ENCODE measurements at places on chromosomes 4 and X. TPM values are rescaled to one million over a fixed set of nuclear protein-coding genes. Genes with fewer than 3 reads are reported as not detected.

DNA sequence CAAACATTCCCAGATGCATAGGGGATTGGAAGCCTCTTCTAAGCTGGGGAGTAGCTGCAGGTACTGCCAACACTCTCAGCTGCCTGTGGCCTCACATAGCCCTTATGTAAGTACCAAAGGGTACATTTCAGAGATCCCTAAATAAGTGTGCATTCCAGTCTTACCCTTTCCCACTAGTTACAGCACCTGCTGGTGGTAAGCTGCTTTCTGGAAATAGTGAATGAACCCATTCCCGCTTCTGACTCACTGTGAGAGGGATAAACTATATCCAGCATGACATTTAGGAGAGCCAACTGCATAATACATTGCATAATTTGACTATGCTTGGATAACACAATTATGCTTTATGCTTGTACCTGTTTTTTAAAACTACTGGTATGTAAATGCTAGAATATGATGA, 149.0 kb downstream of the FAM13A start:
- no peak overlapping the region for H3K4me3 ChIP-seq
- no peaks in the 10 kb centered on the region for H3K4me1 ChIP-seq
- H3K27ac ChIP-seq: no peak overlapping the region
- no peaks in the 10 kb centered on the region for H3K27me3 ChIP-seq
- H3K36me3 ChIP-seq: peaks cover 2% of the 10 kb centered on the region
- DNase-seq: no peak

GRCh38 chr4:53197772-53198142, 168.1 kb downstream of the SCFD2 start:
- H3K4me1 ChIP-seq: no peaks in the 10 kb centered on the region
- no peak overlapping the region for H3K4me3 ChIP-seq
- no peaks in the 10 kb centered on the region for H3K27me3 ChIP-seq
- no peak overlapping the region for H3K27ac ChIP-seq
- no peaks in the 10 kb centered on the region for H3K36me3 ChIP-seq

DNA sequence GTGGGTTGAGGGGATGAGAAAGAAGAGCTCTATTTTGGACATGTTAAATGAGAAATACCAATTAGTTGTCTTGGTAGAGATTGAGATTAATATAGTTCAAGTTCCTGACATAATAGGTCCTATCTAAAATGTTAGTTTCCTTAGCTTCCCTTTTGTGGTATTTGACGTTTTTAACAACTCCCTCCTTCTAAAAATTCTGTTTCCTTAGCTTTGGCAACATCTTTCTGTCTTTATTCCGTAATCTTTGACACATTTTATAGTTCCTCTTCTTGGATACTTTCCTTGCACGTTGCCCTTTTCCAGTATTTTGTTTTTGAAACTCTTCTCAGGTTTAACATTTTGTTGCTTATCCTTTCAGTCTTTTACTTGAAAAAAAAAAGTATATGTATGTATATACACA, 36.9 kb downstream of the LAMTOR3 start:
- no peaks in the 10 kb centered on the region for H3K27me3 ChIP-seq
- no peaks in the 10 kb centered on the region for H3K4me1 ChIP-seq
- no peak for DNase-seq
- H3K36me3 ChIP-seq: no peaks in the 10 kb centered on the region
- H3K4me3 ChIP-seq: no peak overlapping the region

GRCh38 chrX:126550816-126551215, 1.8 kb downstream of the DCAF12L1 start:
- no peaks in the 10 kb centered on the region for H3K4me1 ChIP-seq
- no peak for DNase-seq
- no peaks in the 10 kb centered on the region for H3K36me3 ChIP-seq
- H3K27ac ChIP-seq: no peak overlapping the region
- H3K27me3 ChIP-seq: no peaks in the 10 kb centered on the region
- H3K4me3 ChIP-seq: no peak overlapping the region

GRCh38 chrX:124829930-124830329, 483.6 kb downstream of the SH2D1A start:
- DNase-seq: no peak
- H3K27me3 ChIP-seq: no peaks in the 10 kb centered on the region
- no peaks in the 10 kb centered on the region for H3K36me3 ChIP-seq
- no peaks in the 10 kb centered on the region for H3K4me1 ChIP-seq

- H3K4me1 ChIP-seq: peaks cover 14% of the 10 kb centered on the region
- no peaks in the 10 kb centered on the region for H3K36me3 ChIP-seq
- H3K27ac ChIP-seq: peak overlapping the region; percentile 55
- no peak overlapping the region for H3K4me3 ChIP-seq
- no peak for DNase-seq
Observed at GRCh38 chr4:106364282-106364681, 4.3 kb downstream of the GIMD1 start.

GRCh38 chr4:81796790-81797528, 325.3 kb upstream of the RASGEF1B start:
- no peak for DNase-seq
- no peak overlapping the region for H3K27ac ChIP-seq
- H3K36me3 ChIP-seq: no peaks in the 10 kb centered on the region
- no peaks in the 10 kb centered on the region for H3K4me1 ChIP-seq
- H3K27me3 ChIP-seq: no peaks in the 10 kb centered on the region
- H3K4me3 ChIP-seq: no peak overlapping the region

DNA sequence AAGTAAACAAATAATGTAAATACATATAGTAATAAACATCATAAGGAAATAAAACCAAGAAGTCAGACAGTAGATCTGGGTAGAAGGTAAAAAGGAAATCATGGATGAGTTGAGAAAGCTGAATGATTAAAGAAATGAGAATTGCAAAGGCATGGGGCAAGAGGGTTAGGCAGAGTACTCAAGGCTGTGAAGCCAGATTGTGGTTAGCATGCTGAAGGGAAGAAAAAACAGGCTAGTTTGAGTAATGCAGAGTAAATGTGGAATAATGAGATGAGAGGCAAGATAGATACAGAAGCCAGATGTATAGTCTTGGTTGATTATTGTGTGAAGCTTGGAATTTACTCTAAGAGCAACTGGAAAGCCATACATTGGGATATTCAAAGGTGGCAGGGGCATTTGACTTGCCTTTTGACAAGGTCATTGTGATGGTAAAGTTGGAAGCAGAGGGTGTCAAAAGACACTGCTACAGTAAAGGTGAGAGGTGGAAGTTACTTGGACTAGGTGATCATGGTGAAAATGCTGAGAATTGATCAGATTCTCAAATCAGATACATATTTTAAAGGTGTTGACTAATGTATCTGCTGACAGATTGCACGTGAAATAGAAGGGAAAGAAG, 307.0 kb downstream of the FSTL5 start:
- no peaks in the 10 kb centered on the region for H3K27me3 ChIP-seq
- no peak overlapping the region for H3K27ac ChIP-seq
- no peak overlapping the region for H3K4me3 ChIP-seq
- H3K4me1 ChIP-seq: no peaks in the 10 kb centered on the region
- no peak for DNase-seq
- H3K36me3 ChIP-seq: no peaks in the 10 kb centered on the region

DNA sequence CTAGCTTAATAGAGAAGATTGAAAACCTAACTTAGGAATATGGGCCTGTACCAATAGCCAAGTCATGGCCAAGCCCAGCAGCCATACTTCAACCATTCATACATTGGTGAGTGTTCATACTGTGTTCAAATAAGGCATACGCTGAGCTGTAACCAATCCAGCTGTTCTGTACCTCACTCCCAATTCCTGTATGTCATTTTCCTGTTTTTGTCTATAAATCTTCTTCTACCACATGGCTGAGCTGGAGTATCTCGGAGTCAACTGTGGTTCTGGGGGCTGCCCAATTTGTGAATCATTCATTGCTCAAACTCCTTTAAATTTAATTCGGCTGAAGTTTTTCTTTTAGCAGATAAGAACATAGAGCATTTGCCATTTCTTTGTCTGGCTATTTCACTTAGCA, 195.3 kb upstream of the ANKRD50 start:
- no peaks in the 10 kb centered on the region for H3K36me3 ChIP-seq
- H3K4me3 ChIP-seq: no peak overlapping the region
- H3K27me3 ChIP-seq: no peaks in the 10 kb centered on the region
- DNase-seq: no peak
- no peak overlapping the region for H3K27ac ChIP-seq

- H3K36me3 ChIP-seq: no peaks in the 10 kb centered on the region
- no peak overlapping the region for H3K27ac ChIP-seq
- peaks cover 4% of the 10 kb centered on the region for H3K4me1 ChIP-seq
- DNase-seq: no peak
- H3K4me3 ChIP-seq: no peak overlapping the region
- no peaks in the 10 kb centered on the region for H3K27me3 ChIP-seq
Observed at GRCh38 chr4:76892601-76893000, 5.3 kb downstream of the SOWAHB start.

DNA sequence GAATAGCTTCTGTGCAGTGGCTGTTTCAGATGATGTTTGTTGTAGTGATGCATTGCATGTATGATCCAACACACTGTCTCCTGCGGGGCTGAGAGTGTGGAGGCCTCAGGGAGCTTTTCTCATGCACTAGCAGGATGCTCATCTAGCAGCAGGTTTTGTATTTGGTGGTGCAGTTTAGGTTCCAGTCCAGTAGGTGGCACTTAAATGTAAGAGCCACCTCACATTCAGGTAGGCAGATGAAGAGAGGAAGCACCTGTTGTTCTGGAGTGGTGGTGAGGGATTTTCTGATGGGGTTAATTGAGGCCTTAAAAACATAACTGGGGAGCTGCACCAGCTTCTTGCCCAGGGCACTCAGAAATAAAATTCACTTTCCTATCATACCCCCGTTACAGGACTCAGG, 300.9 kb downstream of the SPIN4 start:
- no peak overlapping the region for H3K4me3 ChIP-seq
- H3K27ac ChIP-seq: no peak overlapping the region
- no peaks in the 10 kb centered on the region for H3K36me3 ChIP-seq
- no peaks in the 10 kb centered on the region for H3K4me1 ChIP-seq
- no peak for DNase-seq
- no peaks in the 10 kb centered on the region for H3K27me3 ChIP-seq

DNA sequence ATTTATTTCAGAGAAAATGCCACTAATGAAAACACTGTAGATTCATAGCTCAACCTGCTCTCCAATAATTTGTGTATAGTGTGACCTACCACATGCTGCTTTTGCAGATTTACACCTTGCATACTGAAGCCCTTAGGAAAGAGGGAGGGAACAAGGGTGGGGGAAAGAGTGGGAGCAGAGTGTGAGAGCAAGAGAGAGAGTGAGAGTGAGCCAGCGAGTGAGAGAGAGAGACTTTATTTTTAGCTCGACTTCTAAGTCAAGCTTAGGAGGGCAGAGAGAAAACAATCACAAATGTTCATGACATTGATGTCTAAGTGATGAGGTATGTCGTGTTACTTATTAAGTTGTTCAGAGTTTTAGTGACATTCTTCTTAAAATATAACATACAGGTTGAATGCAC, 112.5 kb upstream of the HAND2 start:
- DNase-seq: no peak
- no peaks in the 10 kb centered on the region for H3K36me3 ChIP-seq
- H3K4me1 ChIP-seq: no peaks in the 10 kb centered on the region
- no peak overlapping the region for H3K4me3 ChIP-seq
- no peaks in the 10 kb centered on the region for H3K27me3 ChIP-seq
- no peak overlapping the region for H3K27ac ChIP-seq

- no peak for DNase-seq
- H3K36me3 ChIP-seq: peaks cover 38% of the 10 kb centered on the region
- peaks cover 2% of the 10 kb centered on the region for H3K4me1 ChIP-seq
- no peak overlapping the region for H3K27ac ChIP-seq
Observed at GRCh38 chr4:3107691-3108121, 33.2 kb downstream of the HTT start.

GRCh38 chr4:5722328-5722727, 11.3 kb downstream of the EVC start:
- no peak for DNase-seq
- no peak overlapping the region for H3K27ac ChIP-seq
- no peaks in the 10 kb centered on the region for H3K4me1 ChIP-seq
- no peaks in the 10 kb centered on the region for H3K27me3 ChIP-seq
- H3K36me3 ChIP-seq: peaks cover 20% of the 10 kb centered on the region

DNA sequence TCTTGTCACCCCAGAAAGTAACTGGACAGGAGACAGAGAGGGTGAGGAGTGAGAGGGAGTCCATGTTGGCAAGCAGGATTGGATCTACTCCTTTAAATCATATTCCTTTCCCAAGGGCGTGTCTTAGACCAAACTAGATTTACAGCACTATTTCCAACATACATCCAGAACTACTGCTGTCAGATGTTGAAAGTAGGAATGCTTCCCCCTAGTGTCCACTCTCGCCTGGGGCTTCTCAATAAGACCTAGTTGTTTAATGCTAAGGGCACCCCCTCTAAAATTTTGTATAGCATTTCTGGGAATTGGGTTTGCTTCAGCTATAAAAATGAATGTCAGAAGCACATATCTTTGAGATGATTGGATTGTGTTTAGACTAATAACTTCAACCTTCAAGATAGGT, 13.3 kb downstream of the OFD1 start:
- H3K27me3 ChIP-seq: no peaks in the 10 kb centered on the region
- no peak overlapping the region for H3K4me3 ChIP-seq
- H3K27ac ChIP-seq: no peak overlapping the region
- no peaks in the 10 kb centered on the region for H3K4me1 ChIP-seq
- peaks cover 50% of the 10 kb centered on the region for H3K36me3 ChIP-seq
- no peak for DNase-seq

- H3K36me3 ChIP-seq: no peaks in the 10 kb centered on the region
- no peak for DNase-seq
- H3K27ac ChIP-seq: no peak overlapping the region
- H3K4me3 ChIP-seq: no peak overlapping the region
- H3K4me1 ChIP-seq: no peaks in the 10 kb centered on the region
Observed at GRCh38 chr4:179584101-179584500, 2141.9 kb upstream of the AGA start.

GRCh38 chr4:25759101-25759500, 103.5 kb downstream of the SLC34A2 start:
- no peak for DNase-seq
- H3K4me3 ChIP-seq: no peak overlapping the region
- no peaks in the 10 kb centered on the region for H3K27me3 ChIP-seq
- H3K36me3 ChIP-seq: no peaks in the 10 kb centered on the region

DNA sequence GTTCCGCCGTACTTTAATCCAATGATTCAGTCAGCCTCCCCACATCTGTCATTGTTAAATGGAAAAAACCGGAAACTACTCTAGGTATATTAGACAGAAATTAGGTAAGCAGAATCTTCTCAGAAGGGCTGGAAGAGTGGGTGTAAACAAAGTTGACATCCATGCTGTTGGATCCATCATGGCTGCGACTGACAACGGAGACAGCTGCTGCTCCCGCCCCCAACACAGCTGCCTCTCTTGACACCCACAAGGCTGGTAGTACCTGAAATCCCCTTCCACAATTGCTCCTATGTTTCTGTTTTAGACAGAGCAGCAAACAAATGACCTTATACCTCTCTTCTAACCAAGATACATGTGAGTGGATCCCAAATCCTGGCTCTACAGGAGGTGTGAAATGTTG, 66.6 kb downstream of the RXFP1 start:
- no peak overlapping the region for H3K4me3 ChIP-seq
- no peaks in the 10 kb centered on the region for H3K36me3 ChIP-seq
- H3K27ac ChIP-seq: no peak overlapping the region
- no peak for DNase-seq

Gene CFP
- 25.4 TPM for total RNA-seq

Gene SSR4
- total RNA-seq: 331 TPM

Gene LNX1
- 4.0 TPM for total RNA-seq

Gene SPATA4
- not detected for total RNA-seq

Gene PDZD11
- total RNA-seq: 17.8 TPM

Gene TMEM144
- 4.0 TPM for total RNA-seq

Gene MAGEA8
- not detected for total RNA-seq
